ENCODE measurements at places on chromosomes 12 and 14.

- DNase-seq: no peak
Measured at GRCh38 chr12:117000316-117000715, 89.6 kb downstream of the FBXW8 start.

GRCh38 chr12:50215033-50215432 lies 47.9 kb upstream of the CERS5 start:
- no peak for DNase-seq

GRCh38 chr14:71116568-71117122 lies 209.4 kb downstream of the PCNX1 start:
- no peak for DNase-seq

- no peak for DNase-seq
Measured at GRCh38 chr12:75455839-75456238, 24.7 kb upstream of the GLIPR1 start.

- DNase-seq: no peak
Measured at GRCh38 chr12:107978201-107978600, 150.9 kb upstream of the WSCD2 start.

DNA sequence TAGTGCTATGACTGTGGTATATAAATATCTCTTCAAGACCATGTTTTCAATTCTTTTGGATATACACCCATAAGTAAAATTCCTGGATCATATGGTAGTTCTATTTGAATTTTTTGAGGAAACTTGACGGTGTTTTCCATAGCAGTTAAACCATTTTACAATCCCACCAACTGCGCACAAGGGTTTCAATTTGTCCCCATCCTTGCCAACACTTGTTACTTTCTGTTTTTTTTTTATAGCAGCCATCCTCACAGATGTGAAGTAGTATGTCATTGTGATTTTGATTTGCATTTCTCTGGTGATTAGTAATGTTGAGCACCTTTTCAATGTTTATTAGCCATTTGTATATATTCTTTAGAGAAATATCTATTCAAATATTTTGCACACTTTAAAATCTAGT lies 14.5 kb upstream of the A2M start:
- no peak for DNase-seq

DNA sequence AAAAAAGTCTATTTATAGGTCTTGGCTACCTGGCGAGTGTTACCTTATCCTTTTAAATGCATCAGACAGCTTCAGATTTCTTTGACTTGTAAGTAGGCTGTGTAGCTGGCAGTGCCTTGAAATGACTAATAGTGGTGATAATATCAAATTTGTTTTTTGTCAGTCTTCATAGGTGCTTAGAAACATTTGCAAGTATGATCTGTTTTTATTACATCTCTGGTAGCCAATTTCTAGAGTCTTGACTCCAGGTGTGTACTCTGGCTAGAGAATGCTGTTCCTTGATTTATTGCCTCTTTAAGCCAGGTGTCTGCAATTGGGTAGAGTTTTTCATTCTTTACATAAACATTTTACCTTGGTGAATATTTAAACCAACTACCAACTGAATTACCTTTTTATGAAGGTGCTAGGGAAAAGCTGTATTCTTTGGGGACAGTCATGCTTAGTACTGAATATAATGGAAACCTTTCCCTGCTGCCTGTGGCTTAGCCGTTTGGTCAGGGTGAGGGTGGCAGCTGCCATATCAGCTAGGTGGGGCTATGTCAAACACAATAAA lies 32.6 kb downstream of the MLXIP start:
- no peak for DNase-seq

GRCh38 chr14:36361210-36361853 lies 40.9 kb upstream of the MBIP start:
- no peak for DNase-seq

- DNase-seq: no peak
Measured at GRCh38 chr14:20707622-20708021, 19.1 kb downstream of the ANG start.

DNA sequence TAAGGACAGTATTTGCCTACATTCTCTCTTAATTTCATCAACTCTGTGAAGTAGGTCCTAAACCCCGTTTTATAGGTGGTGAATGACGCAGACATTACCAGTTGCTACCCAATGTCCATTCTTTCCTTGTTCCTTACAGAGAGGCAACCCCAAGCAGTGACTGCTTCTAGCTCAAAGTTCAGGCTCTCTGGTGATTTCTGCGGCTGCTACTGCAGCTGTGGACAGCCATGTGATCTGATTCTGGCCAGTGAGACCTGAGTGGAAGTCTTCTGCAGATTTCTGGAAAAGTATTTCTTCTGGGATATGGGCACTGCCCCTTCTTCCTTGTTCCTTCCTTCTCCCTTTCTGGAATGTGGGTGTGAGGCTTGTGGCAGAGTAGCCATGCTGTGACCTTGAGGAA lies 82.9 kb downstream of the ARF6 start:
- DNase-seq: no peak

GRCh38 chr12:69613351-69613750 lies 2.6 kb upstream of the LRRC10 start:
- no peak for DNase-seq

DNA sequence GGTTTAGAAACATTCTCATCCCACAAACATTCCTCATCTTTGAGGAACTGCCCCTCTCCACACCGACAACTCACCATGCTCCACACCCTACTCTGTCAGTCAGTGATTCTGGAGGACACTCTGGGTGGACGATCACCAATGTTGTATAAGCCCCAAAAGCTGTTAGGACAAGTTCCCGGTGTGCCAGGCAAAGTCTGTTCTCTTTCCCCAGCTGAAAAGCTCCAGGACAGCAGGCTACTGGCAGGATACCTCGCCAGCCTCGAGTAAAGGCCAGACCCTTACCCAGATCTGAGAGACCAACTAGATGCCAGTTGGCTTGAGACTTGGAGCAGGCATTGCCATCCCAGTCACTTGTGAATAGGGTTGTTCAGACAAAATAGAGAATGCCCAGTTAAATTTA lies 12.0 kb downstream of the KRT5 start:
- DNase-seq: no peak

DNA sequence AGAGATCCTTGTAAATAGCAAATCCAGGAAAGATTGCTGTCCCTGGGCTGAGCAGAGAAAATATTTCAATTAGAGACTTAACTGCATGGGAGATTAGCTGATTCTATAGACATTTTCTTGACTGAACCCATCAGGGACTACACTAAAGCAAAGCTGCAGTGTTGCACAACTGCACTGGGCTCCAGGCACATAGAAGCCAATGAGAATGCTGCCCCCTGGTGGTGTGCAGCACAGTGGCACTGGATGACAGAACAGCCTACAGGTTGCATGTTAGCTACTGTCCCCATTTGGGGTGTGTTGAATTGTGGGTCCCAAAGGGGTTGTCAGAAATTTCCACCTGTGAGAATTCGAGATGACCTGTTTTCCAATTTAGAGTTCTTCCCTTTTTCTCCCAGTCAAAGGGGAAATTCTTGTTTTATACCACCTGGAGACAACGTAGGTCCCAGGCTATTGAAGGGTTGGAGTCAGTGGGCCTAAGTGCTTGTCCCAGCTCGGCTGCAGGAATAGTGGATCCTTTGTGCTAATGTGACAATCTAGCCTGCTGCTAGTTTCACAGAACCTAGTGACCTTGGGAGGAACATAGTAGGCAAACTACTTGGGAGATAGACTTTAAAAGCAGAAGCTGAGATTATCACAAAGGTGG lies 114.7 kb downstream of the SLC8A3 start:
- DNase-seq: no peak

GRCh38 chr12:106631150-106631549 lies 48.3 kb downstream of the RFX4 start:
- no peak for DNase-seq

DNA sequence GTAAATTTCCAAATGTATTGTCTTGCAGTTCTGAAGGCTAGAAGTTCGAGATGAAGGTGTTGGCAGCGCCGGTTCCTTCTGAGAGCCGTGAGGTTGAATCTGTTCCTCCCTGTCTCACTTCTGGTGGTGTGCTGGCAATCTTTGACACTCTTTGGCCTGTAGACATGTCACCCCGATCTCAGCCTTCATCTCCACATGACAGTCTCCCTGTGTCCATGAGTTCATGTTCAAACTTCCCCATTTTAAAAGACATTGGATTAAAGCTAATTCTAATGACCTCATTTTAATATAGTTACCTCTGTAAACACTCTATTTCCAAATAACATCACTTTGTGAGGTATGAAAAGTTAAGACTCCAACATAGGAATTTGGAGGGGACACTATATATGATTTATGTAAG lies 4.1 kb upstream of the RBM19 start:
- DNase-seq: no peak

GRCh38 chr12:12091977-12092663 lies 21.4 kb downstream of the BCL2L14 start:
- DNase-seq: no peak

DNA sequence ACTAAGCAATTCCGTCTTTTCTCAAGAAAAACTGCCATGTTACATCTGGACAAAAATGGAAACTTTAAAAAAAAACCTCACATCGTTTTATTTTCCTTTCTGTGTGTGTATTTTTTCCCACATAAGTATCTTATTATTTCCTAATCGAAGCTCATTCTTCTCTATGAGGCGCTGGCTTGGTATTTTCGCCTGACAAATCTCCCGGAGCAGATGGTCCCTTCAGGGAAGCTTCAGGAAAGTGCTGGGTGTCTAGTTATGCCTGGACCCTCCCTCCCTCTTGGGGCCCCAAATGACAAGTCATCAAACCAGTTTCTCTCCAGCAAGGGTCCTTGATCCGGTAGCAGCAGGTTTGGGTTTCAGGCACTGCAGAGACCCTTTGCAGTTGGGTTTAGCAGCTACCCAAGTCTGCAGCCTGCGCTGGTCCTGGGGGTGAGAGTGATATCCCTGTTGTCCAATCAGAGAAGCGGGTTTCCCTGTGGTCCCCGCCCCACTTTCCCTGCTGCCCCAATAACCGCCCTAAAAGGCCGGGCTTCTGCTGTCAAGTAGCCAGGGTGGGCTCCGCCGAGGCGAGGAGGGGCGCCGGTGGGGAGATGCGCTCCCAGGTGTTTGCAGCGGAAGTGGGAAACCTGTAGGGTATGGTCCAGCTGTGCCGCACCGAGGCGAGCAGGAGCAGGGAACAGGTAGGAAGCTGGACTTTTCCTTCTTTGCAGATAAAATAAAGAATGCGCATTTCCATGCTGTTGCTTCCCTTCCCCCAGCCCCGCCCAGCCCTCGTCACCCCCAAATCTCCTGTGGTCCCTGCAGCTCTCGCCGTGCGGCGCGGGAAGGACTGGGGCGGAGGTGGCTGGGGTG lies at the start of gene CNTN1:
CNTN1 (plus strand) TSS at position 527 of the 852 bp plus-strand sequence.
- DNase-seq: no peak

DNA sequence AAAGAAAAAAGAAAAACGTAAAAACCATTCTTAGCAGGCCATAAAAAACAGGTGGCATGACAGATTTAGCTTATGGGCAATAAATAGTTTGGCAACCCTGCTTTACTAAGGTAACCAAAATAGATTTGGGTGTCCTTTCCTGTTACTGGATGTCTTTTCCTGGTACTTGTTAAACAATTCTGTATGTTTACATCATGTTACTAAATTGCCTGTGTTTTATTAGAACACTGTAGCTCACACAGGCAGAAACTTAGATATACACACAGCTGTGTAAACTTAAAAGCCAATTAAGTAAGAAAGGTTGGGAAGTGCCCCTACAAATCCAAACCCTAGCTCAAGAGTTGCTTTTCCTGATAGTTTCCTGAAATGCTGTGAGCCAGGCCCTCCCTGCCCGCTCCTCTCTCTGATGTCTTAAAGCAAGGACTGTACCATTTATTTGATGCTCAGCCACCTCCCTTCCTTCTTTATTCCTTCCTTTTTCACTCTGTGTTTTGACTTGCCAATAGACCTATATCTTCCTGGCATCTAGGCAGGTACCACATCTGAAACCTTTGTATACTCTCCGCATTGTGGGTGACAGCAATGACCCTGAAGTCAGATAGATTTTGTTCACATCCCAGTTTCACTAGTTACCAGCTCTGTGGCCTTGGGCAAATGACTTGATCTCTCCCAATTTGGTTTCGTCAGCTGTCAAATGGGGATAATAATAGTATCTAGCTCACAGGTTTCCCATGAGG lies 3.7 kb upstream of the CAMKK2 start:
- no peak for DNase-seq

- no peak for DNase-seq
Measured at GRCh38 chr12:105109465-105110212, 2.1 kb downstream of the WASHC4 start.

- DNase-seq: peak; percentile 37
Measured at GRCh38 chr14:21098076-21098891, at the start of gene ZNF219. ZNF219 (minus strand) TSS chr14:21098655; CDS start chr14:21093591, 5,064 bp downstream.

DNA sequence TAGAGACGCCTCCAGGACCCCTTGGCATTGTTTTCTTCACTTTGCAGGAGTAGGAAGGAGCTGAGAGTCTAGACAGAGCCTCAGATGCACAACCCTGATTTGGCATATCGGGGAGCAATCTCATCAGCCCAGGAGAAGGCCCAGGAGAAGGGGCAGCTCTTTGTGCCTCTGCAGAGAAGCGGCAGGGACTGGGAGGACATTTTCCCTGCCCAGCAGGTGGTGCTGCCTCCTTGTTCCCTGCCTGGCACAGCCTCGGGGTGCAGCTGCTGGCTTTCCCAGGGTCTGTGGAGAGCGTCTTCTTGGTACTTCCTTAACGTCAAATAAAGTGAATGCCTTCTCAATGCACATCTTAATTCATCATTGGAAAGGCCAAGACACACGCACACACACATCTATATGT lies 419.5 kb downstream of the TMEM121 start:
- DNase-seq: no peak

GRCh38 chr12:10366875-10367274 lies 23.0 kb downstream of the KLRK1 start:
- DNase-seq: no peak

DNA sequence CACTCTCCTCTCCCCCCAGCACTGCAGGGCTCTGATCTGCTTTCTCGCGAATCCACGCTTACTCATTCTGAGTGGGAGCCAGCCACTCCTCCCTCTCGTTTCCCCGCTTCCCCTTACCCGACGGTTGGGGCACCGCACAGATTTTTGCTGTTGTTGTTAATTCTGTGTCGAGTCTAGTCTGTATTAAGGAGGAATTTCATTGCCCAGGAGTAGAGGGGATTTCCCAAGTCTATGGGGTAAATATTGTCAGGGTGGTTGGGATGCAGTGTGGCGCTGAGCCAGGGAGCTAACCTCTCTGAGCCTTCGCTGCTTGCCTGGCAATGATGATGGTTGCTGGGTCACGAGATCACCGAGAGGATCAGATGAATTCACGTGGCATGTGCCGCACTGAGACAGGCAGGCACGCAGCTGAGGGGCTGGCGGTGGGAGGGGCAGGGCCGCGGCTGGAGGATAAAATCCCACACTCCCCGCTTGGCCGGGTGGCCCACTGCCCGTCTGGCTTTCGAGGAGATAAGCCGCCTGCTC lies 18.5 kb downstream of the NCOR2 start:
- DNase-seq: no peak
